ENCODE measurements at places on chromosomes 6 and 20.

GRCh38 chr6:20477485-20477884 lies 56.8 kb upstream of the CDKAL1 start:
- no peak for DNase-seq

- DNase-seq = no peak
These were observed 36.2 kb upstream of the ZMYND8 start for GRCh38 chr20:47392721-47393073.

GRCh38 chr20:23396950-23397627 lies 24.2 kb downstream of the NAPB start:
- no peak for DNase-seq

GRCh38 chr20:63769891-63770474 lies 30.4 kb downstream of the SLC2A4RG start:
- no peak for DNase-seq

GRCh38 chr6:122610690-122611455 lies 668 bp downstream of the PKIB start:
- DNase-seq = peak; percentile 33

DNA sequence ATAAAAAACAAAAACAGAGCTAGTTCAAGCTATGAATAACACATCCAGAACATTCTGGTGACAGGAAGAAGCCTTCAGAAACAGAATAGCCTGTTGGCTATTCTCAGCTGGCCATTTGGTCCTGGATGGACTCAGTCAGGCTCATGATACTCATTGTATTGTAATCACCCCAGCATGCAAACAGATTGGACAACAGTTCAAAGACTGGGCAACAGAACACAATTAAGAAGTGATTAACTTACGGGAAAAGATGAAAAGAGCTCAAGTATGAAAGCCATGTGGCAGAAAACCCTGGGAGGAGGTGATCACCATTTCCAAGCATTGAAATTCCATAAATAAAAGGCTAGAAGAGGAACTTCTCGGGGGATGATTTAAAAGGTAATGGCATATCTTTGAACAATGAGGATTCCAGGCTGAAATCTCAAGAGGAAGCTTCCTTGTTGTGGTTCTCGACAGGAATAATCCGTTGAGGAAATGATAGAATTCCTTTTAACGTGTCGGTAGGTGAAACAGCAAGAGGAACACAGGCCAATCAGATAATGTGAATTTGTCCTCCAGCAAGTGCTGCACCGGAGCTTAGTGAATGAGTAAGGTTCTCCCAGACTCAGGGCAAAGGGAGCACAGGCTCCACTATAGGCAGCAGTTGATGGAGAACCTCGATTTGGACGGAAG lies 172.4 kb downstream of the BCAS1 start:
- no peak for DNase-seq

GRCh38 chr6:134995536-134995935 lies 45.6 kb upstream of the ALDH8A1 start:
- no peak for DNase-seq

DNA sequence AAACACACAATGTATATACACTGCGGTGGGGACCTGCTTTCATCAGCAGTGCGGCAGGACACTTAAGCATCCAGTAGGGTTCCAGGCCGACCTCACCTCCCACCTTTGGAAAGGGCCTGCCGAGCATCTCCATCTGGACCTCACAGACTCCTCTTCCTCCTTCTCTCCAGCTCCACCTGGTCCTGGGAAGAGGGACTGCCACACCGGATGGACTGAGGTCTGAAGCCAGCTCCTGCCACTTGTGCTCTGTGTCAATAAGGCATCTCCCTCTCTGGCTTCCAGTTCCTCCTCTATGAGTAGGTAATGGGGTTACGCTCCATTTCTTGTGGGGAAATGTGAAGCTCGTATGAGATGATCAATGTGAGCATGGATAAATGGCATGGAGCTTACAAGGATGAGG lies 19.1 kb upstream of the NNAT start:
- no peak for DNase-seq

- DNase-seq = no peak
These were observed 86.9 kb downstream of the PXDC1 start for GRCh38 chr6:3664625-3665041.

DNA sequence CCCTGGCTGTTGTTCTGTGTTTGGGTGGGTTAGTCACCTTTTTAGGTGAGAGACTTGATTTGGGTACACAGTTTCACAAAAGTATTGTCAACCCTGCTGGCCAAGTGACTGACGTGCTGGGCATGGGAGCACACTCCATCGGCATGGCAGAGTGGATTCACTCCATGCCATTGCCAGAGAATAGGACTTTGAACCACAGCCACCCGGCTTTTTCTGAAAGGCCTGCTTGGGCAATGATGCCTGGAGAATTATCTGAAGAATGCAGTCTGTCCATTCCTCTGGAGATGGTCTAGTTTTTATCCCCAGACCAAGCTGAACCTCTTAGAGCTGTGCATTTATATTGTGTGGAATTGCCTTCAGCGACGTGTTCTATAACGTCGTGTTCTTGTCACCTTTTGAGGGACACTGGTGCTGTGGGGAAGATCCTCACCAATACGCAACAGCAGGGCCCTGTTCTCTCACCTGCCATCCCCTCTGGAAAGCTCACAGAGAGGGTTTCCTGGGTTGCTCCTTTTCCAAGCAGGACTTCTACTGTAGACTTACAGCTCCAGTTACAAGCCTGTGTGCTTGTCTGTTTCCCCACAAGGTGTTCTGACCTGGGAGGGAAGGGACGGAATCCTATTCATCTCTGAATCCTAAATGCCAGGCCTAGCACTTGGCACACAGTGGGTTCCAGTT lies 183.4 kb upstream of the AKAP12 start:
- DNase-seq = no peak

DNA sequence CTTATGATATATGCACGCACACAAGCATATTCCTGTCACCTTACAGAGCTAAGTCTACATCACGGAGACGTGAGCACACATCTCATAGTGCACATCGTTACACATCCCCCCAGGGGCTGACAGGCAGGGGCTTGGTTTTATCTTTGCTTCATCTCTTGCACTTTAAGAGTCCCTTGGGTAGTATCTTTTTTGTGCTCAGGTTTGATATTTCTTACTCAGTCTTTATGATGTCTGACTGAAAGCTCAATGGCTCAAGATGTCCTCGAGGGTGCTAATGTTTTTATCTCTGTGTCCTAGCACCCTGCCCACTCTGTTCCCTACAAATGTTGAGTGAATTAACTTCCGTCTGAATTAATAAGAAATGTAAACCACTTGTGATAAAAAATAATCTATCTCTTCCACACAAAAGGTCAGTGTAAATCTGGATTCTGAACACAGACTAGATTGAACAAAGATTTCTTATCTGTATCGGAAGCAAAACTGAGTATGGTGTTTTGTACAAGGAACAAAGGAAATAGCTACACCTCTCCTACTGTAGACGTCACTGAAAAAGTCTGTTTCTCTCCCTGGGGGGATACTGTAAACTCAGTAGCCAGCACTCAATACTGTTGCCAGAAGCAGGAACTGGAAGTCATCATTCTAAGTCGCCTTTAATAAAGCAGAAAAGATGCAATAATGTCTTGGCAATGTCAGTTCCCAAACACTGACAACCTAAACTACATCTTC lies 195.1 kb downstream of the PRKN start:
- no peak for DNase-seq

DNA sequence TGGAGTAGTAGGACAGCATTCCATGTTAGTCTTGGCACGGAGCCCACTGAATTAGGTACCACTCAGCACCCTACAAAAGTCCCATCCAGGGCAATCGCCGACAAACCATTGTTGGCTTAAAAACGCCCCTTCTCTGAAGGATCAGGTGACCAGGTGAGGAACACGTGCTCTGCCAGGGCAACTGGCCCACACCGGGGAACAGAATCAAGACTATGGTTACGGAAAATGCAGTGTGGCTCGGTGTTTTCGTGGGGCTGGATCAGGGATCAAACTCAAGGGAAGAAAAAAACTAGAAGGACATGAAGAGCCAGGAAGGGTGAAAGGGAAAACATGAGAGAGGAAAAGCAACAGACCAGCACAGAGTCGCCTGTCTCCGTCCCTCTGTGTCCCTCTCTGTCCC lies 177.8 kb upstream of the ARID1B start:
- peak; percentile 58 for DNase-seq

DNA sequence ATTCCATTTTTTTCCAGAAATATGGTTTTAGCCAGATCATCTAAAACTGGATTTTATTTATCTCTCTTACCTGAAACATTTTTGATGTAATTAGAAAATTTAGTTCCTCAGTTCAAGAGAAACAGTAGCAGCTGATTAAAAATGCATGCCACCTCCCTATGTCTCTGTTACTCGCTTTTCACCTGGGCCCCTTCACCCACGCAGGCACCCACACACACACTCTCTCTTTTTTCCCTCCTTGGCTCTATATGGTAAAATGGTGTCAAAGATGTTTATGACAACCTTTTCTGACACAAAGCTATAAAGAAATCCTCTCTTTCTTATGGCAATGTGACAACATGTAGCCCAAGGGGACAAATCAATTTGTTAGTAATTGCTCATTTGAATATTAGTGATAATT lies 5.8 kb upstream of the SGK1 start:
- DNase-seq = no peak

DNA sequence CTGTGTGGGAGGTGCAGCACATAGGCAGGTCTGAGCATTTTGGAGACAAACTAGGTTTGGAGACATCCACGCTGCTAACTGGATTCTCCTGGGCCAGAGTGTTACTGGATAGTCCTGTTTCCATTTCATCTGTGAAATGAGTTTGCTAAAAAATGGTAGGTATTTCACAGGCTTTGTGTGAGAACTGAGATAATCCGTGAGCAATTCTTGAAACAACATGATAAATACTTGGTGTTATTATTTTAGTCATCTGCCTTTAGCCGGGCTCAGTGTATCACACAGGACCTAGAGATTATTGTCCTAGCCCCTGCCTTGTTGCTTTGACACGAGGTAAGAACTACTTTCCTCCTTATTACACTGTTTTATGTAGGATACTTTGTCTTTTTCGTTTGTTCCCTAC lies 63.0 kb downstream of the PRR18 start:
- no peak for DNase-seq

DNA sequence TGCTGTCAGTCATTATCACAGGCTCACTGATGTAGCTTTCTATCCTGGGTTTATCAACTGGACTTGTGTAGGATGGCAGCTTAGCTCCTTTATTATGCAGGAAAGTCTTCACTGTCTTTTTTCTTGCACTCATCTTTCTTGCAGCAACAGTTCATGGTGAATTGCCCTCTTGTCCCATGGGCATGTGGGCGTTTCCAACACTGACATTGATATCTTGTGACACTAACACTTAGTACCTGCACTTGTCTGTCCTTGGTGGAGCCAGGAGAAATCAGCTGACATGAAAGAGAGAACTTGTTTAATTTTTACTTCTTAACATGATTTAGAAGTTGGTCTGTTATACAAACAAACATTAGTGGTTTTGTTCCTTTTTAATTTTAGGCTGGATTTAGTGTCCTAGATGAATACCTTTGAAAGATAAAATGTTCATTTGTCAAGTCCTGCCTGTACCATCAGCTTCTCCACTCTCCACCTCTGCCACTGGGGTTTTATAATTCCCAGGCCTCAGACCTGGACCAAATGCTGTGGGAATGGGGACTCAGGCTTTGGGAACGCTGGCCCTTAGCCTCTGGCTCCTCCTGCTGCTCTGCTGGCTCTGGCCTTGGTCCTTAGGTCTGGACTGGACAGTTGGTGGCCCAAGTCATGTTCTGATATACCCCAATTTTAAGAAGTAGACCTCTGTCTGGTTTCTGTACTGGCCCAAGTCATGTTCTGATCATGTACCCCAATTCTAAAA lies 161.0 kb upstream of the LAMP5 start:
- no peak for DNase-seq

GRCh38 chr6:1614448-1615150 lies 4.9 kb downstream of the FOXC1 start:
- DNase-seq = no peak

- peak; percentile 15 for DNase-seq
These were observed 32.6 kb downstream of the MOCS1 start for GRCh38 chr6:39901670-39902069.

DNA sequence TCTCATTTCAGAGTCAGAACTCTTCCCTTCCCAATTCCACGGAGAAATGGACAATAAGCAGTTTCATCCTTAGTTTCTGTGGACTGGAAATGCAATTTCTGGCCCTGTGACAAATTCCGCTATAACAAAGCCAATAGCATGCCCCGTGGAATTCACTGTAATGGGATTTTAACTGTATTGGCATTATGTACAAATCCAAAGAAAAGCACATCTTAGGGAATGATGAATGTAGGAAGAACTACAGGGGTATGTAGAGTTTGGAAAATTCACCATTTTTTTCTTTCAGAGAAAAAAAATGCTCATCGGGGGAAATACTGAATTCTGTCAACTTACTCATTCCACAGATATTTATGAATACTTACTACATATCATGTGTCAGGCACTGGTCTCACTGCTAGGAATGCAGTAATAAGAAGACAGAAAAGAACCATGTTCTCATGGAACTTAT lies 43.5 kb downstream of the KIF6 start:
- DNase-seq = peak; percentile 43

GRCh38 chr20:20233041-20233514 lies 134.8 kb upstream of the INSM1 start:
- DNase-seq = no peak

DNA sequence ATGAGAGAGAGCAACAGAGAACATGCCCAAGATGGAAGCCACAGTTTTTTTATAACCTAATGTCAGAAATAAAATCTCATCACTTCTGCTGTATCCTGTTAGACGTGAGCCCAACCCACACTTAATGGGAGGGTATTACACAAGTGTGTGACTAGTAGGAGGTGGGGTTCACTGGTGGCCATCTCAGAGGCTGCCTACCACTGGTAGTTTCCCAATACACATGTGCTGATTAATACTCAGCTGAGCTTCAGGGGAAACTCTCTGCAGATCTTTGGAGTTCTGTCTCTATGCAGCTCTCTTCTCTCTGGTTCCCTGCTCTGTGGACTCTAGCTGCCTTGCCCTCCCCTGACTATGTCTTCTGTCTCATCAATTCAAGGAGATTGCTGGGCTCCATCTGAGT lies 35.7 kb downstream of the CNBD2 start:
- DNase-seq = no peak

GRCh38 chr20:41453010-41453950 lies 86.7 kb upstream of the EMILIN3 start:
- DNase-seq = peak; percentile 76

DNA sequence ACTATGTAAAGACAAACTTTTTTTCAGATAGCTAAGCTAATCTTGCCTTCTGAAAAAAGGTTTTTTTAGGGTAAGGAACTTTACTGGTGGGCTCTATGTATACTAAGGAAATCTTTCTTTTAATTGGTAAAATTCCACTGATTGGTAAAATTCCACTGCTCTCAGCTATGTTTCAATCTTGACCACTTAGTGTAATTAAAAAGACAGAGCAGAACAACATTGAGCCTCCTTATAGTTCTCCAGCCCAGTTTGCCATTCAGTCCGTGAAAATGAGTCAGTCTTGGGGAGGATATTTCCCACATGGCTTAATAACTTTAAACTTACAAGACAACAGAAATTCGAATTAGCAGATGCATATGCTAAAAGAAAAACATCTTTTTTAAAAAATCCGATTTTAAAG lies 92.7 kb downstream of the EYA4 start:
- no peak for DNase-seq

- DNase-seq = no peak
These were observed 45.3 kb downstream of the IGF2R start for GRCh38 chr6:160013987-160014868.

- no peak for DNase-seq
These were observed 44.8 kb downstream of the MRAP2 start for GRCh38 chr6:84078335-84078734.
